ENCODE measurements at places on chromosomes 5 and 9. TPM values are rescaled to one million over a fixed set of nuclear protein-coding genes. Genes with fewer than 3 reads are reported as not detected.

Gene HTR1A
- not detected for total RNA-seq

Gene CCL27
- not detected for total RNA-seq

Gene PTGER4
- 3.5 TPM for total RNA-seq

GRCh38 chr9:121776739-121777637 lies 125.6 kb downstream of the DAB2IP start:
- no peak for DNase-seq

- no peak for DNase-seq
Measured at GRCh38 chr5:175922192-175922885, 45.8 kb downstream of the THOC3 start.

Measured in right cardiac atrium (tissue), 5 donors.